ENCODE measurements at places on chromosomes 4 and X. TPM values are rescaled to one million over a fixed set of nuclear protein-coding genes. Genes with fewer than 3 reads are reported as not detected.

Gene MAGEA1
- not detected for total RNA-seq

Gene JCHAIN
- not detected for total RNA-seq

Gene CFAP47
- total RNA-seq, result not detected

Gene BST1
- total RNA-seq, result 0.38 TPM
